Neural progenitor cell (in vitro differentiated cells): ENCODE measurements at places on chromosomes 2 and 18. TPM values are rescaled to one million over a fixed set of nuclear protein-coding genes. Genes with fewer than 3 reads are reported as not detected.

KLHL41 gene
- total RNA-seq: 0.06 and 0.31 TPM in 2 replicates

G6PC2 gene
- total RNA-seq: not detected in 2 replicates

DCTN1 gene
- 100 and 134 TPM in 2 replicates for total RNA-seq

GCG gene
- not detected in 2 replicates for total RNA-seq

IGFBP5 gene
- total RNA-seq: 150 and 249 TPM in 2 replicates

CD226 gene
- total RNA-seq: 0.06 TPM in 1 of 2 replicates, not detected in the other

DNA sequence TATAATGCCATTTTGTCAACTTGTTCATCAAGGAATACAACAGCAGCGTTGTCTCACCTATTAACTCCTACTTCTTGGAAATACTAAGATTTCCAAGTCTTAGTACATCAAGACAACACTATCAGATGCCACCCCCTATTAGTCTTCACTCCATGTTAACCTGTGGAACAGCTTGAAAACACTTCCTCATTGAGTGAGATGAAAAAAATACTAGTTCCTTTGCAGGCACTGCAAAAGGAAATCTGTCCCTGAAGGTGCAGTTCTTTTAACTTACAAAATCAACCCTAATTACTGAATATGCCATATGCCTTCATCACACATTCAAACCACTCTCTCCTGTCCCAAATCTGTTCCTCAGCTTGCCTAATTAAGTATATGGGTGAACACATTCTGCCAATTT, 4.0 kb downstream of the CWC22 start:
- H3K36me3 ChIP-seq: no peaks in the 10 kb centered on the region
- no peak overlapping the region for H3K27ac ChIP-seq
- H3K4me3 ChIP-seq: no peak overlapping the region
- DNase-seq: no peak
- H3K4me1 ChIP-seq: peaks cover 21% of the 10 kb centered on the region
- H3K27me3 ChIP-seq: no peaks in the 10 kb centered on the region

GRCh38 chr2:191773136-191773535, 73.8 kb downstream of the CAVIN2 start:
- no peaks in the 10 kb centered on the region for H3K4me1 ChIP-seq
- no peaks in the 10 kb centered on the region for H3K36me3 ChIP-seq
- no peak for DNase-seq

DNA sequence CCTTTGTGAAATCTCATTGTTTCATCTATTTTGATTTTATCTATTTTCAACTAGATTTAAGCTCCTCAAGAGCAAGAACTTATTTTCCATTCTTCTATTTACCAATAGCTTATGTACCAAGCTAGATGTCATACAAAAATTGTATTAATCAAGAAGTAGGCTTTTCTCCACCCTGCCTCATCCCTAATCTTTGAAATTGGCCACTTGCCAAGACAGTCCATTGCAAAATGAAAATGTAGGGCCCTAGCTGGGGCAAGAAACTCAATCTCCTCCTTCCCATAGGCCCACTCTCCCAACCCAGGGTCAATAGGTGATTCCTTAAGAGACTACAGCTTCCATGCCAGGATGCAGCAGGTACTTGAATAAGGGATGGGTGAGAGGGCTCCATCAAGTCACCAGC, 39.3 kb upstream of the STPG4 start:
- H3K36me3 ChIP-seq: no peaks in the 10 kb centered on the region
- DNase-seq: no peak
- peaks cover 37% of the 10 kb centered on the region for H3K4me1 ChIP-seq
- H3K4me3 ChIP-seq: no peak overlapping the region
- no peak overlapping the region for H3K27ac ChIP-seq
- H3K27me3 ChIP-seq: no peaks in the 10 kb centered on the region

GRCh38 chr18:60981682-60982328, 351.4 kb upstream of the CDH20 start:
- no peaks in the 10 kb centered on the region for H3K27me3 ChIP-seq
- H3K4me1 ChIP-seq: no peaks in the 10 kb centered on the region
- DNase-seq: no peak
- H3K4me3 ChIP-seq: no peak overlapping the region

- no peak for DNase-seq
- H3K36me3 ChIP-seq: no peaks in the 10 kb centered on the region
- no peak overlapping the region for H3K4me3 ChIP-seq
- H3K27ac ChIP-seq: no peak overlapping the region
Measured at GRCh38 chr2:44137872-44138551, 30.7 kb upstream of the PPM1B start.

DNA sequence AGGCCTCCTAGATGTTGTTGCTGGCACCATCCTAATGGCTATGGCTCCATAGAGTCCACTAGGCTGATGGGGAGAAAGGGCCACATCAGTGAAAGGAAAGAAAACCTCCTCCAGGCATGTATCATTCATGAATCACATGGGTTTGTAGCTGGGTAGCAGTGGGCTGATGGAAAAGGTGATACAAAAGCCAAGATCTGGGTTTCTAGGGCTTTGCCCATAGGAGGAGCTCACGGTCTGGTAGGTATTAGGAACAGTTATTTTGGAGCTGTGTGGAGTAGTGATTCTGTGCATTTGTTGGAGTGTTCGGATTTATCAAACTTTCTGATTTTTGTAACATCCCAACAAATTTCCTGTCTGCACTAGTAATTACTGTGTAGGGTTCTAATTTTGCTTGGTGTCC, 259.2 kb downstream of the SLC4A3 start:
- DNase-seq: peak; percentile 31
- H3K4me1 ChIP-seq: peaks cover 10% of the 10 kb centered on the region
- H3K36me3 ChIP-seq: no peaks in the 10 kb centered on the region

GRCh38 chr2:195563857-195564512, 93.0 kb upstream of the SLC39A10 start:
- DNase-seq: no peak
- H3K27ac ChIP-seq: no peak overlapping the region
- no peak overlapping the region for H3K4me3 ChIP-seq
- H3K27me3 ChIP-seq: no peaks in the 10 kb centered on the region
- H3K36me3 ChIP-seq: no peaks in the 10 kb centered on the region

DNA sequence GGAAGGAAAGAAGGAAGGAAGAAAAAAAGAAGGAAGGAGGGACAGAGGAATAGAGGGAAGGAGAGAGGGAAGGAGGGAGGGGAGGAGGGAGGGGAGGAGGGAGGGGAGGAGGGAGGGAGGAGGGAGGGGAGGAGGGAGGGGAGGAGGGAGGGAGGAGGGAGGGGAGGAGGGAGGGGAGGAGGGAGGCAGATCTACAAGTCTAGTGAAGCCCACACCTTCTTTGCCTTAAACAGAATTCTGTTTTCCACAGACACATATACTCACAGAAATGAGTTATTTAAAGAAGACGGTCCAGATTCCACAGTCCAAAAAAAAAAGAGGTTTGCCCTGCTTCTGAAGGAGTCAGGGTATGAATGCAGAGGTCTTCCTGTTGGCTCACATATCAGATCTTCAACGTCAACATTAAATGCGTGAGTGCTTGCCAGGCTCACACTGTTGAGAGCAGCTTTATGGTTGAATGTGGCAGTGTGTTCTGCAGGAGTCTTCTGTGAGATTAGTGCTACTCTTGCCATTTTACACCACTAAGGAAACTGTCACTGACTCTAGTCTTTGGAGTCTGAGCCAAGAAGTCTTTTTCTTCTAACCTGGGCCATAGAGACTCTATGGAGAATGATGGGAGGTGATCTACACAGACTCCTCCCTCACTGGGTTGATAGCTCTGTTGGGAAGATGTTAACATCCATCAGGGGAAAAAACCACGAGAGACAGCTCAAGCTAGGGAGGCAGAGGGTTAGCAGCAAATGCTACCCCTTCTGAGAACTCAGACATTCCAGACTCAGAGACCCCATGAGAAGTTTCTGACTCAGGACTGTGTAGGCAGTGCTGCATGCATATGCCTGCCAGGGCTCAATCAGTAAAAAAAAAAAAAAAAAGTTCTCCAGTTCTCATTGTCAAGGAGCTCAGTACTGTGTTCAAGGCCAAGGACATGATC, 23.3 kb downstream of the PAX8 start:
- no peak overlapping the region for H3K4me3 ChIP-seq
- H3K36me3 ChIP-seq: no peaks in the 10 kb centered on the region
- peaks cover 48% of the 10 kb centered on the region for H3K27me3 ChIP-seq
- no peak for DNase-seq
- H3K27ac ChIP-seq: no peak overlapping the region
